GM12864 (cell line): ENCODE measurements at places on chromosomes 2 and 18.

- no peak for DNase-seq
Observed at GRCh38 chr2:9791711-9792110, 51.6 kb upstream of the TAF1B start.

DNA sequence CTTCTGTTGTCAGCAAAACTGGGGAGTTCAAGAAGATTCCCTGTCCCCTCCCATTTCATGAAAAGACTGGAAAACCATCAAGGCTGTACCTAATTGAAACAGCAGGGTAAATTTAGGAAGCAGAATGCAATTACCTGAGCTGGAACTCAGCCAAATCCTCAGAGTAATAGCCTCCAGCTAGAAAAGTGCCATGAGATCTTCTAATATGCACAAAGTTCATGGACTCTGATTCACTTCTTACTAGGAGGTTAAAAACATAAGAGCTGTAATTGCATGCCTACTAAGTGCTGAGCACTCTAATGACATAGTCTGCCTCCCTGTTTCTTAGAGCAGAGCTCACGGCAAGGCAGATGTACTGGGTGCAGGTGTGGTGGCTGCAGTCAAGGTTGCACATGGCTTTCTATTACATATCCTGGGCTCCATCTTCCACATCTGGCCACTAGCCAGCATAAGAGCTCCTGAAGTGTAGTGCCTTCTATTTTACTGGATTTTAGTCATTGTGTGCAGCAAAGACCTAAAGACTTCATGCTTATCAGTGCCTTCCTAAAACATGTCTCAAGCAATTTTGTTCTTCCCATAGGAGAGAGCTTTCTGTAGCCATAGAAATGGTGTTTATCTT is 341.7 kb downstream of the PTPRM start:
- no peak for DNase-seq

GRCh38 chr2:15643791-15644585 is 52.3 kb downstream of the DDX1 start:
- no peak for DNase-seq

- DNase-seq, result no peak
Observed at GRCh38 chr2:126600742-126601141, 55.2 kb upstream of the GYPC start.

GRCh38 chr2:160109939-160110673 is 47.7 kb upstream of the PLA2R1 start:
- peak; percentile 38 for DNase-seq

DNA sequence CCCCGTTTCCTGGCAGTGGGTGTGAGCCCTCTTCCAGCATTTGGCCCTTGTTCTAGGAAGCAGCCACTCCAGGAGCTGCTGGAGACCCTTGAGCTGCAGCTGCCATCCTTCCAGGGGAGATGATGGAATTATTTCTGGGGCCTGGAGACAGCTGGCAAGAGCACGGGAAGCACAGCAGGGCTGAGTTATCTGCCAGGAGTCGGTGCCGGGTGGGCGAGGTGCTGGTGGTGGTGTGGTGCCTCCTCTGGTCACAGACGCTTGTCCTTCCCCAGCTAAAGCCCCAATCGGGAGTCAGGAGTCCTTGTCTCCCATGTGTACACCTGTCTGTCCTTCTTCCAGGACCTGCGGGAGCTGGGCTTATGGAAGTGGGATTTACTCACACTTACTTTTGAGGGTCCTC is 36.0 kb downstream of the DPYSL5 start:
- no peak for DNase-seq

- DNase-seq, result no peak
Observed at GRCh38 chr18:34050661-34051060, 174.1 kb downstream of the NOL4 start.

GRCh38 chr2:160557903-160558302 is 64.3 kb upstream of the RBMS1 start:
- DNase-seq, result no peak

- no peak for DNase-seq
Observed at GRCh38 chr2:229348128-229348527, 77.0 kb upstream of the PID1 start.

GRCh38 chr2:227703280-227703732 is 14.5 kb downstream of the SLC19A3 start:
- no peak for DNase-seq

DNA sequence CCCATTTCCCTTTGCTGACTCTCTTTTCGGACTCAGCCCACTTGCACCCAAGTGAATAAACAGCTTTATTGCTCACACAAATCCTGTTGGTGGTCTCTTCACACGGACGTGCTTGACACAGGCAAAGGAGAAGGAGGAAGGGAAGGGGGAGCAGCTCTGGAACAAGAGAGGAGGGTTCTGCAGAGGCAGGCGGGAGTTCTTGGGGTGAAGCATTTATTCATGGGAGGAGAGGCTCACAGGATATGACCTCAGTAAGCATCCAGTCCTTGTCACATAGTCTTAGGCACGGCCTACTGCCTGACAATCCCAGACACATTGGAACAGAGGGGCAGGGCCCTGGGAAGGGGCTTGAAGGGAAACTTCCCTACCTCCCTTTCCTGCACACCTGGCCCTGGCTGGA is 171.7 kb upstream of the HS6ST1 start:
- DNase-seq, result no peak

DNA sequence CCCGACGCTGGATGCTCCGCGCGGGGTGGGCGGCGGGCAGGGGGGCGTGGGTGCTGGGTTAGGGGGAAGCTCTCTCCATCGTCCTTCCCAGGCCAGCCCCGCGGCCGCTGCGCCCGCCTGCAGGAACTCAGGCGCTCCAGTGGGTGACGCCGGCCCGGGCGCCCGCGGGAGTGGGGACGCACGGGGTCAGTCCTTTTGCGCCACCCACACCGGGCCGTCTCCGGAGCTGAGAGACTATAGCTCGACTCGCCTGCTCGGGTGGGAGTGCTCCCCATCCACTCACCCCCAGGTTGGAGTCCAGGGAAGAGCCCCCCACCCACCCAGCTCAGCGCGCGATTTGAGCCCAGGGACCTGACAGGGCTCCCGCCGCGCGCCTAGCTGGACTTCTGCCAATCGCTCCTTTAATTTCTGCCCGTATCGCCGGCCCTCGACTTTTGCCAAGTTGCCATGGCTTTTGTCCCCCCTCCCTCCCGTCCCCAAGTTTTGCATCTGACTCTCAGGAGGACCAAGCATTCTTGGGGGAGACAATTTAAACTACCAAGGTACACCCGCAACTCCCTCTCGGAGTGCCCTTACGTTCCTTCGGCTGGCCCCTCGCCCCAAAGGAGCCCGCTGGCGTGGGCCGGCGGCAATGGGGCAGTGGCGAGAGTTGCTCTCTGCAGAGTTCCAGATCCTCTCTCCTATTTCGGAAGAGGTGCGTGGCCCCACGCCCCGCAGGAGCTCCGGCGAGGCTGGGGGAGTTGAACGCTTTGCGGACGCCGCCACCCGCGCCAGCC is 205.8 kb upstream of the SMAD2 start:
- DNase-seq, result no peak

DNA sequence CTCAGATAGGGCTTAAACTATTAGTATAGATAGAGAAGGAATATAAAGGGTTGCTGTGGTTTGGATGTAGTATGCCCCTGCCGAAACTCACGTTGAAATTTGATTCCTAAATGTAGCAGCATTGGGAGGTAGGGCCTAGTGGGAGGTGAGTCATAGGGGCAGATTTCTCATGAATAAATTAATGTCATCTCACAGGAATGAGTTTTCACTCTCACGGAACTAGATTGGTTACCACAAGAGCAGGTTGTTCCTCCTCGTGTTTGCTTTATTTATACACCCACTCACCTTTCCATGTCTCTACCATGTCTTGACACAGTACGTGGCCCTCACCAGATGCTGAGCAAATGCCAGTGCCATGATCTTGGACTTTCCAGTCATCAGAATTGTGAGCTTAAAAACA is 218.2 kb downstream of the RBM43 start:
- DNase-seq, result no peak

DNA sequence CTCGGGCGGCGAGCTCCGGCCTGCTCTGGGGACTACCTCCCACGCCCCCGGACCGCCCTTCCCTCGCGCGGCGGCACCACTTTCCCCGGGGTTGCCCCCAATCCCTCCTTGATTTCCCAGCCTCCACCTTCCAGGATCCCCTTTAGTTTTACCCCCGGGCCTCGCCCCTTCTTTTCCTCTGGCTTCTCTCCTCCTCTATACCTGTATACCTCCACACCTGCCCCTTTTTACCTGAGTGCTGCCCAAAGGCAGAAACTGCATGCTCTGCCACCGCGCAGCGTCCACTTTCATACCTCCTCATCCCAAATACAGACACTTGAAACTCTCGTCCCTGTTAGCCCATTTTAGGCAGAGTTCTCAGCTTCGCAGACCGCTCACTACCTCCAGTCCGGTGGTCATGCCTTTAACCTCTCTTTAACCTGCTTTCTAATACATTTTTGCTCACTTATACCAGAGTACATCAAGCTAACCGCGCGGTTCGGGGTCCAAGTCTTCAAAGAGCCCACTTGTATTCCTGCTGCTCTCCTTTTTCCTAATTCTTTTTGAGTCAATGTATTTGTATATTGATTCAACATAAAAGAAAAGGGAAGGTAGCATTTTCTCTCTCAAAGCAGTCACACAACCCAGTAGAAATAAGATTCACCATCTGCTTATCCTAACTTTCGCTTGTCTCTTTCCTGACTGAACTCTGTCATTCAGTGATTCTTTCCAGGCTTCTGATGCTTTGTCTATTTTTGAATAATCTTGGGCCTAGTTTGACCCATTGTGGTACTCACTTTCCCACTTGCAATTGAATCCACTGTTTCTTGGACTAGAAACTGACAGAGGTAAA is 901 bp downstream of the SPOPL start:
- no peak for DNase-seq

- DNase-seq, result no peak
Observed at GRCh38 chr18:45291621-45292615, 323.4 kb upstream of the SLC14A2 start.

DNA sequence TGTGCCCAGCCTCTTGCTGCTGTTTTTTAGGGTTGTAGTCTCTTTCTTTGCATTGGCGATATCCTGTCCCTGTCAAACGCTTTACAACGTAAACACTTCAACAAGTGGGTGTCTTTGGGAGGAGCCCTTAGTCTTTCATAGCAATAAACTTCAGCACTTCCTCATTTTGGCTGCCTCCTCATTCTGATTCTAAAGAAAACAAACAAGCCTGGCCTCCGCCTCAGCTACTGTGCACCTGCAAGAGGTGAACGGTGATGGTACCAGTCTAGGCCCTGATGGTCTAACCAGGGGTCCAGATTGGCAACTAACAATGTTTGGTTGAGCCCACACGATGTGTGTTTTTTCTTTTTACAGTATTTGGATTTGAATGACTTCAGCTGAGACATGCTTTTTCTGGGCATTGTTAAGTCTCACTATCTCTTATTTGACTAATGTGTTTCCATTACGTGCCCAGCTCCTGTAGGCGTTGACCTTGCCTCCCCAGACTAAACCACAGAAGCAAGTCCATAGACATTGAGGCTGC is 53.2 kb upstream of the CUL3 start:
- peak; percentile 71 for DNase-seq

- DNase-seq, result no peak
Observed at GRCh38 chr2:208579678-208580077, 173.1 kb downstream of the PTH2R start.

GRCh38 chr2:33230195-33230594 is 246.3 kb upstream of the RASGRP3 start:
- DNase-seq, result no peak
